ENCODE measurements at places on chromosomes 2 and 18.

- DNase-seq: peak; percentile 87
These were observed 4.4 kb downstream of the ACTR3 start for GRCh38 chr2:113894156-113894743.

GRCh38 chr2:88429929-88430328, 22.6 kb downstream of the FOXI3 start:
- no peak for DNase-seq

DNA sequence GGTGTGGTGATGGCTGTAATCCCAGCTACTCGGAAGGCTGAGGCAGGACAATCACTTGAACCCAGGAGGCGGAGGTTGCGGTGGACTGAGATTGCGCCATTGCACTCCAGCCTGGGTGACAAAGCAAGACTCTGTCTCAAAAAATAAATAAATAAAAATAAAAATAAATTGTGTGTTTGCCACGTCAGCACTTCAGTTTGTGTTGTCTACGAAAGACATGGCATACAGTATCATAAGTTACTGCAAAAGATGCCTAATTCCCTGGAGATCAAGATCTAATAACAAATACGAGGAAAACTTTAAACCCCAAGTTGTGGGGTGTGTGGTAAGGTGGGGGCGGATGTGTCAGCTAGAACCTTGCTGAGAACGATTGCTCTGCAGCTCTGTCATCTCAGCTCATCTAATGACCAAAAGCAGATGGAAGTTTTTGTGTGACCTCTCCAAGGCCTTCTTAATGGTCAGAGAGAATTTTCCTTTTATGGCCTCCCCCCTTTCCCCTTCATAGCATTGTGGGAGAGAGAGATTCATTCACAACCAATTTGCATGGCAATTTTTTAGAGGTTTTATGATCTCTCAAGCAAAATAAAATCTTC, 11.3 kb downstream of the NPAS2 start:
- no peak for DNase-seq

DNA sequence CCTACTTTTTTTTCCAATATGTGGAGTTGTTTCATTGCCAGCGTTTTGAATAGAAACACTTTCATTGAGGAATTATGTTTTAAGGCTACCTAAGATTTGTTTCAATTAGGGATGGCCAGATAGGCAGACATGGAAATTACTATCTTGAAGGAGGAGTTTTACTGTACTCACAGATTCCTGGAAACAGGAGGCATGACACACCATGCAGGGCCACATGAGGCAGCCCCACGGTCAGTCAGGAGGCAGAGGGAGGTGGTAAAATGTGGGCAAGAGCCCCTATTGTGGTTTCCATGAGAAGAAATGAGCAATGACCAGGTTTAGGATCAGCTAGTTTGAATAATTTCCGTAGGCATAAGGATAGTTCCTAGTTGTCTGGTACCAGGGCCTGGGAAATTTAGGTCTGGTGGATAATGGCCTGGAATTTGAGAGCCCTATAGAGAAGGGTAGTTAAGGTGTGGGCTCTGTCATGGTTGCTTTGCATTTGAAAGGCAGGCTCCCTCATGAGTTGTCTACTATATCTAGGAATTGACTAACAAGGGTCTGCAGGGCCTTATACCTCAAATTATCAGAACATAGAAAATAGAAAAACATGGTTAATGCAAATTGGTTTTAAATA, 360.0 kb upstream of the KCNJ3 start:
- no peak for DNase-seq

GRCh38 chr2:111534910-111535352, 349.1 kb downstream of the ANAPC1 start:
- peak; percentile 48 for DNase-seq

DNA sequence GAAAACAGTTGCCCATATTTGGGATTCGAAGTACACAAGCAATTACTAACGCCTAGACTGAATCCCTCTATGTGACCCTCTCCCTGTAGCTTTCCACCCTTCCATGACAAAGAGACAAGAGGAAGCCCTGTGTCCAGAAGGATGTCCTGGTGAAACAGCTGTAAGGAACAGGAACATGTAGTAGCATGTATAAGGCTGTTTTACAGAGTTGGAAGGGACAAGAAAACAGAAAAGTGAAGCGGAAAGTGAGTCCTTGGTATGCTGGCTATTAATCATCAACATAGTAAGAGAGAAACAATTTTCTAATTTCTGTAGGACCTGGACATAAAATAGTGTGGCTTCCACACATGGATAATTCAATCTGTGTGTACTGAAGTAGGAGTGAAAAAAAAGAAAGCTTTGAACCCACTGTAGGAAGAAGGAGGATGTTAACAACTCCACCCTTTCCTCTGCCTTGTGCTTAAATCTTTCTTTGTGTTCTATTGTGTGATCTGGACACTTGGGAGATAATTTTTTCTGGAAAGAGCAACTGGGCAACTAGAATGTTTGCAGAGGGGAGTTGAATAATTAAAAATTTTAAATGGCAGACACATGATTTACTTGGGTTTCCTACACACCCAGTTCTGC, 162.3 kb upstream of the ZSWIM2 start:
- DNase-seq: no peak

DNA sequence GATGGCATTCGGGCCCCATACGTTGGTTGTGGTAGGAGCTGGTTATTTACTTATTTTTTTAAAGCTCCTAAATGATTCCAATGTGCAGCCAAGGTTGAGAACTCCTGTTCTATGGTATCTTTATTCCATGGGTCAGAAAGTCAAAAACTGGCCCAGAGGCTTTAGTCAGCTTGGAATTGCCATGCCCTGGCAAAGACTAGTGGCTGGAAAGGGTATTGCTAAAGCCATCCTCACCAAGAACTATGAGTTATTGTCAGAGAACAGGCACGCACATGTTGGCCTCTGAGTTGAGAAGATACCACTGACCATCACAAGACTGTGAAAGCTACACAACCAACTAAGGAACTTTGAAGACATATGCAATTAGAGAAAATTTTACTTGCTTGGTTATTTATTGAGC, 47.9 kb upstream of the ACMSD start:
- no peak for DNase-seq
